Activated CD4-positive, alpha-beta T cell treated with anti-CD3 and anti-CD28 coated beads for 48 hours (primary cell): ENCODE measurements at places on chromosomes 12 and 14.

GRCh38 chr12:57627501-57628279 lies 5.3 kb downstream of the B4GALNT1 start:
- DNase-seq, result peak; percentile 60

DNA sequence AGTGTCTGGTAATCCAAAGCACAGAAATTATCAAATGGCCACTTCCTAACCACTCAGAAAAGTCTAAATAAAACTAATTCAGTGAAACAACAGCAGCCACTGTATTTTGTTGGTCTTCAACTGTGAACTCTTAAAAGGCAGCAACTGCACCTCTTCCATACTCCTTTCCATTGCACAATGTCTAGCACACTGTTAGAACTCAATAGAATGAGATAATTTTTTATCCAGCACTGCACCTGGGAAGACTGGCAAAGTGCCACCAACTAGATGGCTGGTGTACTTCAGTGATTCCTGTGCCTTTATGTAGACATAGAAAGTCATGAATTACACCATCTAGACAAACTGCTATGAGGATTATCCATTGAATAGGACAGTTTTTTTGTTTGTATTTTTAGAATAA lies 26.2 kb downstream of the LGR5 start:
- no peak for DNase-seq

GRCh38 chr14:57266065-57266464 lies 2.6 kb downstream of the EXOC5 start:
- DNase-seq, result no peak

- DNase-seq, result no peak
Observed at GRCh38 chr12:124601706-124602105, 34.3 kb upstream of the NCOR2 start.

DNA sequence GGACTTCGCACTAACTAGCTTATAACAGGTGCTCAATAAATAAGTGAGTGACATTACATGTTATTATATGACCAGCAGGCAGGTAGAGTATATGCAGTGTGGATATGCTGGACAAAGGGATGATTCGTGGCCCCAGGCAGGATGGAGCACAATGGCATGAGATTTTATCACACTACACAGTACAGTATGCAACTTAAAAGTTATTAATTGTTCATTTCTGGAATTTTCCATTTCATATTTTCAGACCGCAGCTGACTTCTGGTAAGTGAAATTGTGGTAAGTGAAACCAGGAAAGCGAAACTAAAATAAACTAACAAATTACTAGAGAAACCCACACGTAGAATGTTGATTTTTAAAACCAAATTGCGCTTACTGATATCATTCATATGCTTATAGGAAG lies 3.3 kb downstream of the PARP11 start:
- DNase-seq, result peak; percentile 32

DNA sequence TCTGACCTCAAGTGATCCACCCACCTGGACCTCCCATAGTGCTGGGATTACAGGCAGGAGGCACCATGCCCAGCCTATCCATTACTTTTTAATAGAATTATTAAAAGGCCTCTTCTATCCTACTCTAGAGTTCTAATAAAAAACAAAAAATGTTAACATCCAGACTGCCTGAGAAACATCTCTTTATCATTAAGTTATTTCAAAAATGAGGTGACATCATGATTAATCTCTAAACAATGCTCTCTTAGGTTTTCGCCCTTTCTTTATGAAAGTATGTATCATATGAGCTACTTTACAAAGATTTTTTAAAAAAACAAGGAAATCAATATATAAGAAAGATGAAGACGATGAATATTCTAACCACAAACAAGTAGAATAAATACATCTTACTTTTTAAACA lies 52.6 kb downstream of the FGD6 start:
- DNase-seq, result no peak

DNA sequence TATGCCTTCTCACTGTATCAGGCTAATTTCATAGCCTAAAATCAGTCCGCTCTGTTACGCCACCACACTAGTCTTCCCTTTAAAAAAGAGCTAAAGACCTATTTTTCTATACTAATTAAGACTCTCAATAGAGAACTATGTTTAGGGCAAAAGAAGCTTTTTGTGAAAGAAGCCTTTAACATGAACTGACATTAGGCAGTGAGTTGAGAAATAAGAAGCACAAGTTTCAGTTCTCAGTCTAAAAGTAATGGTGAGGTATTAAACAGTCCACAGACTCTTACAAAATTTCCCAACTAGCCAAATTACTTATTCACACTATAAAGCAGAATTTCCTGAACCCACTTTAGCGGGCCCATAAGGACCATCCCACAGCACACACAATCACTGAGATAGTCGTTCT lies 93.7 kb downstream of the SOX5 start:
- no peak for DNase-seq

DNA sequence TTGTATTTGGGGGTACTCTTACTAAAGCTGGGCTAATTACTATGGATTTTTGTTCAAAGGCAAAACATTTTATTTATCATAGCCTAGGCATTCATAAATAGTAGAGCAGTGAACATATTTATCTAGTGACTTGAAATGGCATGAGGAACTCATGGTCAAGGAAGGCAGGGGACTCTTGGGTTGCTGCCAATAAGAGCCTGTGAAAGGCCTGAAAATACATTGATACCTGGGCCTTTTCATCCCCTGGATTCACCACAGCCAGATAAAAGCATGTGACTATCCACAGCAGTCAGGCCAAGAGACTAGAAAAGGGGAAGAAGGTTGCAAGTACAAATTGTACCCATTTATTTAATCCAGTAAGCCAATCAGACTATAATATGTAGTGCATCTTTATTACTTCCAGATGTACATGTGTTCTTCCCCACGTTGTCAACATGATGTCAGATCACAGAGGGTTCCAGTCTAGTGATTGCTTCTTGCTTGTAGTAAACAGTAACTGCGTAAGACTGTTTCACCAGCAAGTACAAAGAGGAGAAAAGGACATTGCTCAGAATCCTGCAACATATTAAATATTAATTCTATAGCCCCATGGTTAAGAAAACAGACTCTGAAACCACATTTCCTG lies 409.7 kb downstream of the NOVA1 start:
- no peak for DNase-seq

DNA sequence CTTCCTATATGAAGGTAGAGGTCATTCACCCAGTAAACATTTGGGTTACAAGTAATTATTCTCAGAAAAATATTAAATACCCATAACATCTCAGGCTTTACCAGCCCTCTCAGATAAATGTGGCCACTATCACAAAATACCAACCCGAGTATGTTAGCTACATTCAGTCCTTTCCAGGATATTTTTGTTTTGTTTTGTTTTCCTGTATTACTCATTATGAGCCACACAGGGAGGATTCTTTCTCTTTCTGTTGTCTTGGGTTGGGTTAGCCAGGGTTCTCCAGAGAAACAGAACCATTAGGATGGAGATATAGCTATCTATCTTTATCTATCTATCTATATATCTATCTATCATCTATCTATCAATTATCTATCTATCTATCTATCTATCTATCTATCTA lies 947.6 kb upstream of the MDGA2 start:
- no peak for DNase-seq

- DNase-seq, result no peak
Observed at GRCh38 chr12:51836041-51836826, 12.3 kb downstream of the FIGNL2 start.

GRCh38 chr14:73209953-73210352 lies 27.4 kb upstream of the PAPLN start:
- DNase-seq, result no peak

- no peak for DNase-seq
Observed at GRCh38 chr14:44204061-44204835, 302.8 kb downstream of the FSCB start.

DNA sequence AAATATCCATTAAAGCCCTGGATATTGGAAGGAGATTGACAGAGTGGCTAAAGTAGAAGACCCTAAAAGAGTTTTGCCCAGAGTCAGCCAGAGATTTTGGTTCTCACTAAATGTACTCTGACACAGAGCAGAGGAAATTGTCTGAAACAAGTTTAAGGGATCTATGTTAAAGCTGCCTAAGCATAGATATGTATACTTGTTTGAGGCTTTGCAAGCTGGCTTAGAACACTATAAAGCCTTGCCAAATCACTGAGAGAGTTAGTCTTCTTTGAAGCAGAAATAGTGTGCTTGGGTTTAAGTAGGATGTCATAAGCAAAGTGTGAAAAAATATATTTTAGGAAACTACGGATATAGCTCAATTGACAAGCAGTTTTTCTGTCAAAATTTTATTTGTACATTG lies 653.5 kb downstream of the FSCB start:
- DNase-seq, result no peak

DNA sequence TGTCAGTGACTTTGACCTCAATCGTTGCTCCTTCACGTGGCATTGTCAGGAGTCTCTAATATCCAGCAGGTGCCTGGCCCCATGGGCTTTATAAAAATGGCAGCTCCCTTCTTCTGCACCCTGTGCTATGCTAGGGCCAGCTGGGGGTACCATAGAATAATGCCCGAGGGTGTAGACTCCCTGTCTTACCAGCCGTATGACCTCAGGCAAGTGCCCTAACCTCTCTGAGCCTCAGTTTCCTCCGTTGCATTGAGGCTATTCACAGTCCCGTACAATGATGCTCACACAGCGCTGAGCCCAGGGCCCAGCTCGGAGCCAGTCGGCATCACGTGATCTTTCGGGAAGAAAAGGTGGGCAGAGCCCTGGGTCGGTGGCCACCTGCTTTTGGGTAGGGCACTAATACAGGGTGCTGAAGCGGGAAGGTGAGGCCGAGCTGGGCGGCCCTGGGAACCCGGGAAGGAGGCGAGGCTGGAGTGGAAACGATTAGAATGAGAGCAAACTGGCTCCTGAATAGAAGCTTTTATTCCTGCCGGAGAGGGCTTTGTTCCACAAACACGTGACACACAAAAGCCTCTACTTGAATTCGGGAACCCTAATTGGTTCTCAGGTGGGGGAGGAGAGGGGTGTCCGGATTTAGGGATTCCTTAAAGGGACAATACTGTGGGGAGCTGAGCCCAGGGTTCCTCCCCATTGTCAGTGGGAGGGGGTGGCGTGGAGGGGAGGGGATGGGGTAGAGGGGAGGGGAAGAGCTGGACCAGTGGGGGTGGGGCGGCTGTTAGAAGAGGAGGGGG lies 19.9 kb upstream of the MSI1 start:
- DNase-seq, result no peak

GRCh38 chr12:59181196-59181777 lies 261.0 kb upstream of the LRIG3 start:
- no peak for DNase-seq

DNA sequence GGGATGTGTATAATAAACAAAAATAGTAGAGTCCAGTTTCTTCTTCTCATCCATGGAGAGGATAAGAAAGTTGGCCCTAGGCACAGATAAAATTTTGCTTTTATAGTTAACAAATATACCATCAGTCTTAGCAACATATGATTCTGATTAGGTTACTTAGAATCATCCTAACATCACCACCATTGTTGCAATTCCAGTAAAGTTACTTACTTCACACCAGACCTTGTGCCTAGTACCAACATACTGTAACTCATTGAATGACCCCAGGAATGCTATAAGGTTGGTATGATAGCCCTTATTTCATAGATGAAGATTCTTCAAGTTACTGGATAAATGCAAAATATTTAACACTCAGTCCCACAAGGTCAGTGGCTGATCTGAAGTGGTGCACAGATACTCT lies 183.8 kb upstream of the ATP2B1 start:
- no peak for DNase-seq

- no peak for DNase-seq
Observed at GRCh38 chr14:100374270-100374669, 51.1 kb downstream of the SLC25A47 start.

GRCh38 chr14:97802430-97803373 lies 1005.5 kb downstream of the VRK1 start:
- no peak for DNase-seq

GRCh38 chr12:9648701-9649531 lies 20.6 kb upstream of the CLEC2D start:
- DNase-seq, result no peak

GRCh38 chr12:113152835-113153814 lies 3.6 kb downstream of the CFAP73 start:
- DNase-seq, result peak; percentile 73

GRCh38 chr14:38973083-38973700 lies 129.8 kb downstream of the SEC23A start:
- DNase-seq, result no peak

- no peak for DNase-seq
Observed at GRCh38 chr14:104593241-104593701, 11.3 kb downstream of the TMEM179 start.

- DNase-seq, result no peak
Observed at GRCh38 chr12:117036547-117036946, 62.7 kb downstream of the TESC start.

GRCh38 chr14:73924337-73924736 lies 25.6 kb downstream of the FAM161B start:
- no peak for DNase-seq
